Smooth muscle cell of the pulmonary artery (primary cell): ENCODE measurements at places on chromosomes 4 and X. TPM values are rescaled to one million over a fixed set of nuclear protein-coding genes. Genes with fewer than 3 reads are reported as not detected.

The TEX13C gene
- total RNA-seq: not detected in 2 replicates

The TLR7 gene
- under 0.01 TPM in 1 of 2 replicates, not detected in the other for total RNA-seq

The ETDA gene
- not detected in 2 replicates for total RNA-seq

The MAGEB4 gene
- total RNA-seq: not detected in 2 replicates

The HOPX gene
- 0.26 and 0.50 TPM in 2 replicates for total RNA-seq

The EFHC2 gene
- total RNA-seq: 0.07 and 0.13 TPM in 2 replicates

The USP26 gene
- not detected in 2 replicates for total RNA-seq

The CCNQ gene
- 14.3 and 25.2 TPM in 2 replicates for total RNA-seq

The NWD2 gene
- not detected in 2 replicates for total RNA-seq

The RNF150 gene
- total RNA-seq: 3.3 and 5.6 TPM in 2 replicates

The NHS gene
- 4.4 and 5.1 TPM in 2 replicates for total RNA-seq

The ATOH1 gene
- total RNA-seq: not detected in 2 replicates

The AGTR2 gene
- total RNA-seq: not detected in 2 replicates
